ENCODE measurements at places on chromosomes 6 and 20. TPM values are rescaled to one million over a fixed set of nuclear protein-coding genes. Genes with fewer than 3 reads are reported as not detected.

DNA sequence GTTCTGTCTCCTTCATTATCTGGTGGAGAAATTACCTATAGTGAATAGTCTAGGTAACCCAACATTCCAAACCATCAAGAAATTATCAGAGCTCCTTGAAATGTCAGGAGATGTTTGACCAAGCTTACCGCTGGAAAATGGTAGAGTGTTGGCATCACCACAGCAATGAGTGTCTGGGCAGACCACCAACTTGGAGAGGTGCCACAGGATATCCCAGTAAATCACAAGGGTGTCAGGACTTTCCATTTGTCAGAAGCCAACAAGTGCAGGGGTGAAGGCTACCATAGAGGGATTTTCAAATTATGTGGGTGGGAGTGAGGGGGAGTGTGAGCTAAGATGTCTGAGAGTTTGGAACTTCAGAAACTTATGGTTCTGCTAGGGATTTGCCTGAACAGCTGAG, 73.2 kb downstream of the VGLL2 start:
- DNase-seq = no peak

- no peak for DNase-seq
Measured at GRCh38 chr6:25606151-25606550, 45.9 kb upstream of the SCGN start.

GRCh38 chr6:7628909-7629308, 38.9 kb downstream of the SNRNP48 start:
- no peak for DNase-seq

GRCh38 chr6:30152910-30153610, 8.0 kb downstream of the TRIM10 start:
- DNase-seq = no peak

DNA sequence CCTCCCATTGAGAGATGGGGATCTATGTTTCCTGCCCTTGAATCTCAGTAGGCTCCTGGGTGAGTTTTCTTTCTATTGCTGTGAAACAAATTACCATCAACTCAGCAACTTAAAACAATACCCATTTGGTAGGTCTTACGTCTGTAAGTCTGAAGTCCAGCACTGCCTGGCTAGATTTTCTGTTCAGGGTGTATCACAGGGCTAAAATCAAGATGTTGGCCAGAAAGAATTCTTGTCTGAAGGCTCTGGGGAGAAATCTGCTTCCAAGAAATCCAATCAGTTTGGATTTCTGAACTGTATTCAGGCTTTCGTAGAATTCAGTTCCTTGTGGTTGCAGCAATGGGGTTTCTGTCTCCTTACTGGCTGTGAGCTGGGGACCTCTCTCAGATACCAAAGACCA, 99.6 kb upstream of the SLC24A3 start:
- no peak for DNase-seq

- no peak for DNase-seq
Measured at GRCh38 chr6:41428996-41429421, 93.6 kb downstream of the NCR2 start.

- DNase-seq = no peak
Measured at GRCh38 chr6:56514395-56514794, 128.3 kb downstream of the DST start.

DNA sequence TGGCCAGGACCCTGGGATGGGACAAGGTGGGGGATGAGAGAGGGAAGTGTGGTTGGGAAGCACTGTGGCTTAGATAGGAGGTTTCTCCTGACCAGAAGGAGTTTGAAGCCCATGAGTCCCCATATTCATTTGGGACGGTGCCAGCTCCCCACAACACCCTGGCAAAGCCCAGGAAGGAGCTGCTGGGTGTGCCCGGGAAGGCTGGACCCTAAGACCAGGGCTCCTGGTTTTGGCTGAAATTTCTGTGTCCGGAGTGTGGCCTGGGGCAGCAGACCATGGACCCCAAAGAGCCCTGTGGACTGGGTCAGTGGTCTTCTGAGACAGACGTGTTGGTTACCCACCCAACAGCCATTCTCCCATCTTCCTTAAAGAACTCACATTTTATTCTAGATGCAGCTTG, 15.2 kb downstream of the MAPK13 start:
- no peak for DNase-seq

DNA sequence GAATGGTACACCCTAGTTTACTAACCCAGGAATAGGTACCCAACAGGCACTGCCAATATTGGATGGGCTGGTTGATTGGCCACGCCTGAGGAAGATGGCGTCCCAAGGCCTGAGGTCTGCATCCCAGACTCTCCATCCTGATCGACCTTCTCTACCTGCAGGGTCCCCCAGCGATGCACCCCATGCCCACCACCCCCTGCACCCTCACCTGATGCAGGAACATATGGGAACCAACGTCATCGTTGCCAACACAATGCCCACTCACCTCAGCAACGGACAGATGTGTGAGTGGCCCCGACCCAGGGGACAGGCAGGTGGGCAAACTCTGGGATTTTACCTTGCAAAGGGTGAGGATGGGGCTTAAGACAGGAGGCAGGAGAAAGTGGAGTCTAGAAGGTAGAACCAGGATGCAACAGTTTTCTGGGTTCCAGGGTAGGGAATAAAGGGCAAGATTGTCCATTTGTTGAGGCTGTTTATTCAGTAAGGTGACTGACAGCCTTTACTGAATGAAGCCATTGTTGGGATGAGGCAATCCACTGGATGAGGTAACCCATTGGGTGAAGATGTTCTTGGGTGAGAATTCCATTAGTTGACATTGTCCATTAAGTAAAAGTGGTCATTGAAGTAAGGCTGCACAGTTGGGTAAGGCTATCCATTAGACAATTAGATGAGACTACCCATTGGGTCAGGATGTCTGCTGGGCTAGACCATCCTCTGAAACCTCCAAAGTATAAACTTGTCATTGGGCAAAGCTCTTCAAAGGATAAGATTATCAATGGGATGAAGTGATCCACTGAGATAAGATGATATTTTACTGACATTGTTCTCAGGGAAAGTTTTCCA, 47.3 kb upstream of the TTPAL start:
- DNase-seq = no peak

GRCh38 chr6:70547313-70547712, 19.4 kb upstream of the SDHAF4 start:
- peak; percentile 42 for DNase-seq

DNA sequence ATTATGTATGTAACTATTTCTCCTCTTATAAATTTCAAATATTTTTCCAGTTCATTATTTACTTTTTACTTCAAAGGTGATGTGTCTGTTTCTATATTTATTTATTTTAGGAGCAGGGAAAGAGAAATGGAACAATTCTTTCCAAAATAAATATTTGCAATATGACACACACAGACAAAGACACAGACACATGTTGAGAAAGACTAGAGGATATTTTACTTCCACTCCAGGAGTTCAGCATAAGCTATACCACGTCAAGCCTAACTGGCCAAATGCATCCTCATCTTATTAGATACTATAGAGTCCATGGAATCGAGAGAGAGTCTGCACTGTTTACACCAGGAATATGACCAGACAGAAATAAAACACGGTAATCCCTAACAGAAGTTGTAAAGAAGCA, 13.3 kb downstream of the RALGAPA2 start:
- DNase-seq = no peak

DNA sequence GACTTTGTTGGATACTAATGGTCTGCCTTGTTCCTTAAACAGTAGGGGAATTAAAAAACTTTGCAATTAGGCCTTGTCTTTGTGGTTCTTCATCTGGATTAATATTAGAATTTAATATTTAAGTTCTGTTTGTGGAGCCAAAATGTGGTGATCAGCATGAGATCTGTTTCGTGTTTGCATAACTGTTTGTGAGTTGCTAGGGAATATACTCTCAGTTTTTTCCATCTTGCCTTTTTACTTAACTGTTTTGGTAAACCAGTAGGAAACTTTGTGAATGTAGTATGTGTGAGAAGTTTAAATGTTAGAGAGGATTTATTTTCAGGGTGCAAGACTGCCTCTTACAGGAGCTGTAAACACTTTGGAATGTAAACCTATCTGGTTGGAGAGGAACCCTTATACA, 35.6 kb downstream of the LRRC1 start:
- DNase-seq = no peak

DNA sequence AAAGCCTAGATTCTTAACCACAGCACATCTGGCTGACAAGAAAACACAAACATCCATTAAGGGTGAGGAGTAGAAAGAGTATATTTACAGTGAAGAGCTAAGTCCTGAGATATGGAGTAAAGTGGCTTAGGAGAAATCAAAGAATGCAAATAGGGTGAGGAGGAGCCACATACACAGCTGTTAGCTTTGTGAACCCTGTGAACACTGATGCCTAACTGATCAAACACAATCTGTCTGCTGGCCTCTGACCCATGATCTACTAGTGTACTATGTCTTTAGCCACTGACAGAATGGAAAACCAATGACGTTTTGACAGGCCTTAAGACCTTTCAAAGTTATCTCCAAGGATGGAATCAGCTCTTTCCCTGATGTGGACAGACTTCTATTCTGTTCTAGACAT, 75.2 kb downstream of the ZHX3 start:
- DNase-seq = no peak

GRCh38 chr6:96450082-96450769, 71.4 kb upstream of the UFL1 start:
- peak; percentile 63 for DNase-seq

DNA sequence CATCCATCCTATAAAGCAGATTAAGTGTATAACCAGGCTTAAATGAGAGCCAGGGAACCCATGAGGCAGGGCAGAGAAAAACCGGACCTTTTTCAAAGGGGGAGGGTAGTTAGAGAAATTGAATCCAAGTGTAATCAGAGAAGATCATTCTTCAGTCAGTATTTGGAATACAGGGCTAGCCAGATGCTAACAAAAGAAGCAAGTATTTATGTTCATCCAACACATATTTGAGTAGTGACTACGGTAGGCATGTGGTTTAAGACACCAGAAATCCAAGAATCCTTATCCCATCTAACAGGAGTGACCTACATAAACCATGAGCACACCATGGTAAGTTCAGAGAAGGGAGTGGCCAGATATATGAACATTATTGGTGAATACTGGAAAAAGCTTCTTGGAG, 46.8 kb upstream of the FAM83C start:
- DNase-seq = no peak

GRCh38 chr6:28769626-28770402, 154.0 kb downstream of the TRIM27 start:
- DNase-seq = peak; percentile 71

GRCh38 chr6:121830736-121831135, 395.3 kb downstream of the GJA1 start:
- no peak for DNase-seq

GRCh38 chr20:62985444-62985778, 21.4 kb downstream of the BHLHE23 start:
- DNase-seq = no peak

DNA sequence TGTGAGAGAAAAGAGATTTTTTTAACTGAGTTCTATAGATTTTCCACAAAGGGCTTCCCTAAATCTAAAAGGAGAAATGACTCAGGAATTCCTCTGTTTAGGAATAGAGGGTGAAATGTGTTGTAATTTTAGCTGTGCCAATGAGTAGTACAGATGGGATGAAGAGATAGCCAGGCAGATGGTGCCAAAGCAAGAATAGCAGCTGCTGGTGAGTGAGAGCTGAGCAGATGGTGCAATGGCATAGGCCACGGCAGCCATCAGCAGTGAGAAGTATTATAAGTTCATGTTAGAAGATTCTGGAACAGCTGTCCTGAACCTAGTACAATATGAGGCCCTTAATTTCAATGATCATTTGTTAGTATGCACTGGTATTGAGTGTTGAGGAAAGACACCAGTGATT, 40.2 kb upstream of the CRISP1 start:
- no peak for DNase-seq

DNA sequence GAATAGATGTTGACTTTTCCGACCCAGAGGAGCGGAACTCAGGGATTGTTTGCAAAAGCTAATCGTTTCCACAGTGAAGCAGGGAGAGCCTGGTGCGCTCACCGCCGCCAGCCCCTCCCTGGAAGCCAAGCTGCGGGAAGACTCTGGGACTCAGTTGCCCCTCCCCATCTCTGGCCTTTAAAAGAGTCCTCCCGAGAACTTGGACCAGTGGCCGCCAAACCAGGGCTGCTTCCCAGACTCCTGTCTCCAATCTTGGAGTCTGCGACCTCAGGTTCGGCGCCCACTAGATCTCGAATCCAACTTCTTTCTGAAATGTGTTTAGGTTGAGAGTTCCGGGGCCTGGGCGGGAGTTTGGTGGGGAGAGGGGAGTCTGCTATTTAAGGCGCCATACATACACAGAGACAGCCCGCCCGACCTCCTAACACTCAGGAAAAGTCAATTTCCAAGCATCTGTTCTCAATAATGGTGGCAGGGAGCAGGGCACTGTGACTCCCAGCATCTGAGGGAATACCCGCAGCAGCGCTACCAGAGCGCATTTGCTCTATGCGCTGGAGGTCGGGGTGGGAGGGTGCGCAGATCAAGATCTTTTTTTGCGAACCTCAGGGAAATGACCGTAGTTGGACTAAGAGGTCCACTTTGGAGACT, 800 bp upstream of the GRIK2 start:
- DNase-seq = no peak

- no peak for DNase-seq
Measured at GRCh38 chr6:37798436-37799262, 20.9 kb upstream of the ZFAND3 start.

DNA sequence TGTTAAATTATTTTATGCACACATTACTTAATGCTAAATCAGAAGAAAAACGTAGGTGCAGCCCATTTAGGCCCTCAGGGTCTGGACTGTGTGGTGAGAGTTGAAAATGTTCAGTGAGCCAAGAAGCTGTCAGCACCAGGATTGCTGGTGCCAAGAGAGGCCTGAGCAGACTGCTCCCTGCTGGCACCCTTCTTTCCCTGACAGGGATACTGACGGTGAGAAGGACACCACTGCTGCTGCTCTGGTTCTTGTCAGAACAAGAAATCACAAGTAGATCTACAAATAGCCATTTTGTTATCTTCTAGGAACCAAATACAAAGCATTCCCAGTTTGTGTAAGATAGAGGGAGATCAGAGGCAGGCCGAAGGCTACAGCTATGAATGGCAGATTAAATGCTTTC, 48.7 kb upstream of the CRISP1 start:
- DNase-seq = peak; percentile 33

DNA sequence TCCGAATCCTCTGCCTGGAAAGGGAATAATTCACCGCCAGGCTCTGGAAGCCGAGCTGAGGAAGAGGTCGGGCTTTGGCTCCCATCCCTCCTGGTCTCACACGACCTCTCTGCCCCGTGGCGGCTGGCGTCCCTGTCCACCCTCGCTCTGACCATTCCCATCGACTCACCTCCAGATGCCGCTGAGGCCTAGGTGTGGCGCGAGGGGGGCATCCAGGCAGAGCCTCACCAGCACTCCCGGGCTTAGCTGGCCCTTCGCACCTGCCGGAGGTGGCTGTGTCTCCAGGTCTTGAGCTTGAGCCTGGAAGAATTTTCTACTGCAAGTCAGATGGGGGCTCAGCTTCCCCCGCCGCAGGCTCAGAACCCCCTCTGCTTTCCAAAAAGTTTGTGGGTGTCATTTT, 28.5 kb upstream of the SMOC2 start:
- no peak for DNase-seq

The C6orf141 gene
- total RNA-seq = 97.2 TPM

The CNBD2 gene
- total RNA-seq = 6.1 TPM

The ENPP5 gene
- 9.1 TPM for total RNA-seq

The PROKR2 gene
- not detected for total RNA-seq

The DOK5 gene
- total RNA-seq = 3.1 TPM

The LRRN4 gene
- not detected for total RNA-seq

The ALDH8A1 gene
- not detected for total RNA-seq

The TMEM170B gene
- total RNA-seq = 19.7 TPM

The FAM210B gene
- 19.3 TPM for total RNA-seq

The FOXF2 gene
- total RNA-seq = not detected
